ENCODE measurements at places on chromosomes 11 and 22.
A peak's percentile ranks its signal among the peaks of the same experiment; 100 is the strongest.

DNA sequence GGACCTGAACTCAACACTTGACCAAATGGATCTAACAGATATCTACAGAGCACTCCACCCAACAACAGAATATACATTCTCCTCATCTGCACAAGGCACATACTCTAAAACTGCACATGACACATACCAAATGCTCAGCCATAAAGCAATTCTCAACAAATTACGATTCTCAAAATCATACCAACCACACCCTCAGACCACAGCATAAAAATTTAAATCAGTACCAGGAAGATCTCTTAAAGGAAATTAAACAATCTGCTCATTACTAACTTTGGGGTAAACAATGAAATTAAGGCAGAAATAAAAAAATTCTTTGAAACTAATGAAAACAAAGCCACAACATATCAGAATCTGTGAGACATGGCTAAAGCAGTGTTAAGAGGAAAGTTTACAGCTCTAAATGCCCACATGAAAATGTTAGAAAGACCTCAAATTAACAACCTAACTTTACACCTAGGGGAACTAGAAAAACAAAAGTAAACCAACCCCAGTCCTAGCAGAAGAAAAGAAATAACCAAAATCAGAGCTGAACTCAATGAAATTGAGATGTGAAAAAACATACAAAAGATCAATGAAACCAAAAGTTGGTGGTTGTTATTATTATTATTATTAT, 37.2 kb downstream of the TMEM123 start:
- peak; percentile 79 for DNase-seq

GRCh38 chr11:71240061-71240690, 12.2 kb downstream of the SHANK2 start:
- DNase-seq, result no peak

GRCh38 chr11:63506876-63507275, 992 bp downstream of the LGALS12 start:
- DNase-seq, result no peak

DNA sequence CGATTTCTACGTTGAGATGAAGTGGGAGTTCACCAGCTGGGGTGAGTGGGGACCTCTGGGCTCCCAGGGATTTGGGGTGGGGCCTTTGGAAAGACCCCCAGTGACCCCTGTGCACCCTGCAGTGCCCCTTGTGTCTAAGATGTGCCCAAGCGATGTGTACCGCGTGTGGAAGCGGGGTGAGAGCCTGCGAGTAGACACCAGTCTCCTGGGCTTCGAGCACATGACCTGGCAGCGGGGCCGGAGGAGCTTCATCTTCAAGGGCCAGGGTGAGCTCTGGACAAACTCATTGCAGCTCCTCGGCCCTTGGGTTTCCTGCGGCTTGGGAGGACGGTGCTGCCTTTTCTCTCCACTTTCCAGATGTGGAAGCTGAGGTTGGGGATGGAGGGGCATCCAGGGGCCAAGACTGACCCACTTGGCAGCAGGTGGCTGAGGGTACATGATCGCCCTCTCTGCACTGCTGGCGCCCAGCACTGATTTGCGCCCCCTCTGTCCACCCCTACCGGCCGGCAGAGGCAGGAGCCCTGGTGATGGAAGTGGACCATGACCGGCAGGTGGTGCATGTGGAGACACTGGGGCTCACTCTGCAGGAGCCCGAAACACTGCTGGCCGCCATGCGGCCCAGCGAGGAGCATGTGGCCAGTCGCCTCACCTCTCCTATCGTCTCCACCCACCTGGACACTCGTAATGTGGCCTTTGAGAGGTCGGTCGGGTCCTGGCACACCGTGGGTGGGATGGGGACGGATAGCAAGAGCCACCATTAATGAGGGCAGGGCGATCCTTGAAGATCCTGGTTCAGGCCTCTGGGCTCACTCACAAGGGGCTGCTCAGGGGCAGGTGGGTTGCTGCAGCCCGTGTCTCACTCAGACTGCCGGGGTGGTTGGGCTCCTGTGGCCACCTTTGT, 2.6 kb downstream of the ANKRD13D start:
- no peak for DNase-seq

DNA sequence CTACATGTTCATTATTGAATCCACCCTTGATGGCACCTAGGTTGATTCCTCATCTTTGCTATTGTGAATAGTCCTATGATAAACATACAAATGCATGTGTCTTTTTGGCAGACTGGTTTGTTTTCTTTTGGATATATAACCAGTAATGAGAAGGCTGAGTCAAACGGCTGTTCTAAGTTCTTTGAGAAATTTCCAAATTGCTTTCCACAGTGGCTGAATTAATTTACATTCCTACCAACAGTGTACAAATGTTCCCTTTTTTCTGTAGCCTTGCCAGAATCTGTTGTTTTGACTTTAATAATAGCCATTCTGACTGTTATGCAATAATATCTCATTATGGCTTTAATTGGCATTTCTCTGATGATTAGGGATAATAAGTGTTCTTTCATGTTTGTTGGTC, 184.9 kb downstream of the CASP12 start:
- DNase-seq, result no peak

GRCh38 chr11:46914363-46914762, 4.0 kb downstream of the LRP4 start:
- no peak for DNase-seq

- peak; percentile 17 for DNase-seq
Observed at GRCh38 chr11:7657306-7658025, 15.8 kb downstream of the CYB5R2 start.

DNA sequence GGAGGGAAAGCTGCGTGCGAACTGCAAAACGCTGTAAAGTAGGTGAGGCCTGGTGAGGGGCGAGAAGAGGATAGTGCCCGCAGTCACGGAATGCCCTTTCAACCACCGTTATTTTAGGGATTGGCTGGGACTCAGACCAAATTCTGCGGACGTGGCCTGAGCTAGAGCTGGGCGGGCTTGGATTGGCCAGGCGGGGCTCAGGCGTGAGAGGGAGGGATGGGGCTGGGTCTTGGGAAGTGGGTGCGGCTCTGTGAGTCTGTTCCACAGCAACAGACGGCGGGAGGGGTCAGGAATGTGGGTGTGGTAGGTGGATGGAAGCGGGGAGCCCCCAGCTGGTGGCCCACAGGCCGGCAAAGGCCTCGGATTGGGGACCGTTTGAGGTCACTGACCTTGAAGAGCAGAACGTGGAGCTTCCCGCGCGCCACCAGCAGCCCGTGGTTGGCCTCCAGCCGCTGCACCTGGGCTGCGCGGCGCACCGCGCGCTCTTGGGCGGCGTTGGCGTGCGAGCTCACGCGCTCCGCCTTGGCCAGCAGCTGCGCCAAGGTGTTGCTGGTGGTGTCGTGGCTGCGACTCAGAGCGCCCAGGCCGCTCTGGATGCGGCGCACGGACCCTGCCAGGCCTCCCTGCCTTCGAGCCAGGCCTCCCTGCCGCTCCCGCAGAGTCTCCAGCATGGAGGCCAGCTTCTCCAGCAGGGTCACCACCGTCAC, 444 bp downstream of the CAVIN3 start:
- no peak for DNase-seq

DNA sequence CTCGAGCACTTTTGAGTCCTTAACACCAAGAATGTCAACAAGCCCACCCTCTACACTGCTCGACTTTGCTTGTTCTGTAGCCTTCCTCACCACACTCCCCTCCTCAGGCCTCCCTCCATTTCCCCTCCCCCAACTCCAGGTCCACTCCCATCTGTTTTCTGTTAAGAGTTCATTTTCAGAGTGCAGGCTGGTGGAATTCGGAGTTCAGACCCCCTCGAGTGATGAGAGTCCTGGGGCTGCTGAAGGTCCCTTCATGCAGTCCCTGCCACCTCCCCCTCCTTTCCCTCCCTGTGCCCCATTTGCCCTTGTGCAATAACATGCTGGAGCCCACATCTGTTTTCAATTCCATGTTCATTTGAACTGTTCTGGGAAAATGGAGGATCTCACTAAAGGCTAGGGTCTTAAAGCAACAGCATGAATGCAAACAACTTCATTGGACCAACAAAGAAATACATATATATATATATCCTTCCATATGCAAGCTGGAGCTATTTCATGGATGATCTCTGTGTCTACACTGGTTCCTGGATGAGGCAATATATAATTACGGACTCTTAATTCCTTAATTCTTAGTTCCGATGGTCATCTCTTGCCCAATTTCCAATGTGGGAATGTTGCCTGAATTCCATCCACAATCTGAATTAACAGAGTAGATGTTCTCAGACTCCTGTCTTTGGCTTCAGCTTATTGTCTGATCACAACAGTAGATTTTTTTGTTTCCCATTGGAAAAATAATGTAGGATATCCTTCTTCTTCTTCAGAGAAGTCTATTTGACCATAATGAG, 340.4 kb downstream of the ETS1 start:
- DNase-seq, result no peak

- no peak for DNase-seq
Observed at GRCh38 chr11:12695221-12695794, 21.1 kb downstream of the TEAD1 start.

GRCh38 chr11:72331761-72332160, 87.8 kb upstream of the PHOX2A start:
- DNase-seq, result no peak

DNA sequence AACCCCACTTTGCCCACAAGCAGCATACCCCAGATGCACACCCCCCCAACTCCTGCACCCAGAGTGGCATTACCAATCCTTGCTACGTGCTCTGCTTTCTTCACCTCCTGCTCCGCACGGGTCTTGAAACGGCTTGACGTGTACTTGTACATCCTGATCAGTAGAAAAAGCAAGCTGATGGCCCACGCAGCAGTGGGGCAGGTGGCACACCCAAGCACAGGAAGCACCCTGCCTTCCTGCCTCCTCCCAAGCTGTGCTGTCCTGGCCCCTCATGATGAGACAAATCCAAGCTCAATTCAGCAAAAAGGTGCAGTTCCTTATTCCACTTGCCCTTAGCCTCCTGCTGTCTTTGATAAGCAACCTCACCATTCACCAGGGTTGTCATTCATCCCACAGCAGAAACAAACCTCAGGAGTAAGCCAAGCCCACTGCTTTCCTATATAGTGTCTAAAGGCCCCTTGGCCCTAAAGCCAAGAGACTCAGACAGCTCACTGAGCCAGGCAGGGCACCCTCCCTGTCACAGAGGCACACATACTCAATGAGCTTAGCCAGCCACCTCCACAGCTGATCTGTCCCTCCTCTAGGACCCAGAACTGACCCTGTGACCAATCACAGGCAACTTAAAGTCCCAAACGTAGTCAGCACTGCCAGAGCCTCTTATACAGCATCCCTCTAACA, 27.8 kb downstream of the MORC2 start:
- DNase-seq, result peak; percentile 51

DNA sequence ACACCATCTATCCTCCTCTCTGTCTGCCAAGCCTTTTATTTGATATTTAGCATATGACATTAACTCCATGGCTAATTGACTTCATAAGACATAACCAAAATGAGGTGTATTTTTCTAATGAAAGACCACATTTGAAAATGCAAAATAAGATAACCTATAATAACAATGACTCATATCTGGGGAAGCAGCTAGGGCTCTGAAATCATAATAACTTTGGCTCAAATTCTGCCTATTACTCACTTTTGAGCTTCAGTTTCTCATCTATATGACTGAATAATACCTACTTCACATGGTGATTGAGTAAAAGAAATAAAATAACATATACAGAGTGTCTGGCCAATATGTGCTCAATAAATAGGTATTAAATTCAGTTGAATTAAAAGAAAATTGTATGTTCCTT, 1419.8 kb upstream of the TENM4 start:
- no peak for DNase-seq

- DNase-seq, result no peak
Observed at GRCh38 chr22:30574997-30575671, 669 bp upstream of the GAL3ST1 start.

DNA sequence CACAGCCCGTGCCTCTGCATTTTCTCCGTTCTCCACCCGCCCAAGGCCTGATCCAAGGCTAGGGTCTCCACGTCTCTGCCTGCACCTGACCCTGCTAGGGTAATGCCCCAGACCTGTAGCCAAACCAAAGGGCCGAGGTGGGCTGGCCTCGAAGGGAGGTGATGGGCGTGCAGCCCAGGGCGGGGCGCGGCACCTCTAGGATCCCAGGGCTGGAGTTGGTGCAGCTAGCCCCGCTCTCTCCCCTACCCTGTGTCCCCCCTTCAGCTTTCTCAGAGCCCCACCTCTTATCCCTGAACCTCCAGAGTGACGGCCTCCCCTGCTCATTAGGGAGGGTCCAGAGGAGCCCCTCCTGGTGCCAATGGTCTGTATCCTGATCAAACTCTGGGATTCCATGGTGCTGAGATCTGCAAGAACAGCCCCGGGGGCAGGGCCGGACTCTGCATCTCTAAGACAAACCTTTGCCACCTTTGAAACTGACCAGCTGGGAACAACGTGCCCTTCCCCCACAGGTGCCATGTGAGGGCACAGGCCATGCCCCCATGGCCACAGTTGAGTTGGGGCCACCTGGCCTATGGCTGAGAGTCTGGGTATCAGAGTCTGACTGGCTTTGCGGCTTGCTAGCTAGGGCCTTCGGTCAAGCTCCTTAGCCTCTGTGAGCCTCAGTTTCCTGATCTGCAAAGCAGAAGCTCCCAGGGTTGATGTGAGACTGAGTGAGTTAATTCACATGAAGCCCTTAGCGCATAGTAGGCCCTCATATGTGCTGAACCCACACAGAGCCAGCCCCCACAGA, 23.1 kb upstream of the CBX7 start:
- no peak for DNase-seq

GRCh38 chr11:79366218-79366617, 74.6 kb downstream of the TENM4 start:
- DNase-seq, result no peak

GRCh38 chr11:121463689-121464335, 11.0 kb upstream of the SORL1-AS1 start:
- DNase-seq, result no peak

GRCh38 chr11:9697766-9698165, 33.9 kb downstream of the SWAP70 start:
- no peak for DNase-seq

DNA sequence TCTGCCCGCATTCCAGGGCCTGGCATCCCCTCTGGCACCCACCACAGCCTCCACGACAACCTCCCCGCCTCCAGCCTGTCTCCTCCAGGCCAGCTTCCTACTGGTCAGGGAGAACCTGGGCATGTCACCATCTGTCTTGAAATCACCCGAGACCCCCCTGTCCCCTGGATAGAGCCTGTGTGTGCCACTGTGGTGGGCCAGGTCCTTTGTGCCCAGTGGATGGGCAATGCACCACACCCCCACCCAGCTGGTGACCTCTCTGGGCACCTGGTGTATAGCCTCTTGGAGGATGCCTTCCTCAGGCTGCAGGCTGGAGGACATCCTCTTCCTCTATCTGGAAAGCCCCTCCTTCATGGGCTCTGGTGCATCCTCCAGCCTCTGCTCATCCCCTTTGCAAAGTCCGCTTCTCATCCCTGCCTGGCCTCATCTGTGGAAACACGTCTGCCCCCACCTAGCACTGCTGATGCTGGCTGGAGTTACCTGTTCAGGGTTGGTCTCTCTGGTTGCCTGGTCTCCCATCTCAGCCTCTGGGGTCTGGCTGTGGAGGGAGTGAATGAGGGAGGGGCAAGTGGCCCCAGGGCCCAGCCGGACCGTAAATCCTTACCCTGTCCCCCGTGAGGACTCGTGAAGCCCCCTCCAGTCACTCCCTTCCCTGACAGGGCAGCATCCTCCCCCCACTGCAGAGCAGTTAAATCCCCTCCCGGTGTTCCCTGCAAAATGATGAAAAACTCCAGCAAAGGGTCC, 589.6 kb downstream of the TBC1D22A start:
- DNase-seq, result no peak

- DNase-seq, result no peak
Observed at GRCh38 chr11:100515087-100515486, 172.0 kb upstream of the ARHGAP42 start.

Data from CD4-positive, alpha-beta T cell treated with Interleukin-2 at 100 ng/mL for 4 hours (primary cell).